Activated naive CD4-positive, alpha-beta T cell treated with anti-CD3 and anti-CD28 coated beads, Interleukin-2, amount 50 U/mL, for 72 hours (primary cell): ENCODE measurements at places on chromosomes 3 and 15. TPM values are rescaled to one million over a fixed set of nuclear protein-coding genes. Genes with fewer than 3 reads are reported as not detected.

DNA sequence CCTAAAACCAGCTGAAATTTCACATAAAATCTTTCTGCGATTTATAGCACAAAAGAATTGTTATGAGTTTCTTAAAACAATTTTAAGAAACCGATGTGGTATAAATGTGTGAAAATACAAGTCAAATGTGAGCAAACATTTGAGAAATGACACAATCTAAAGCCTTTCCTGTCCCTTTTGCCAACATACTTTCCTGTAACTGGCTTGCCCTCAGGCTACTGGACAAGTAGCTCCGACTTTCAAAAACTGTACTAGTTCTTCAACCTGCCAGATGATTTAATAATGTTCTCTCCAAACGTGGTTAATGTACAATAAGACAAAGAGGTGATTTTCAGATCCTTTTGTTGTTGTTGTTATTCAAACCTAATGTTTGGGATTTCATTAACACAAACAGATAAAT, 105.9 kb upstream of the ARHGEF26 start:
- no peak for DNase-seq

GRCh38 chr3:143977341-143978262, 6.0 kb downstream of the DIPK2A start:
- DNase-seq: no peak

GRCh38 chr15:55319537-55320237, 665 bp downstream of the PIGB start:
- DNase-seq: no peak

Gene ZNF620
- 4.3 TPM for total RNA-seq

- DNase-seq: no peak
Observed at GRCh38 chr3:86830566-86830965, 160.4 kb downstream of the VGLL3 start.

DNA sequence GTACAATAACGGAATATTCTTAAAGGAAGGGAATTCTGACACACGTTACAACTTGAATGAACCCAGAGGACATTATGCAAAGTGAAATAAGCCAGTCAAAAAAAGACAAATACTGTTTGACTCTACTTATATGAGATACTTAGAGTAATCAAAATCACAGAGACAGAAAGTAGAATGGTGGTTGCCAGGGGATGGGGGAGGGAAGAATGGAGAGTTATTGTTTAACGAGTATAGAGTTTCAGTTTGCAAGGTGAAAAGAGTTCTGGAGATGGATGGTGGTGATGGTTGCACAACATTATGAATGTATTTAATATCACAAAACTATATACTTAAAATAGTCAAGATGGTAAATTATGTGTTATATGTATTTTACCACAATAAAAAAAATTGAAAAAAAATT, 112.9 kb upstream of the ARHGEF3 start:
- DNase-seq: no peak

DNA sequence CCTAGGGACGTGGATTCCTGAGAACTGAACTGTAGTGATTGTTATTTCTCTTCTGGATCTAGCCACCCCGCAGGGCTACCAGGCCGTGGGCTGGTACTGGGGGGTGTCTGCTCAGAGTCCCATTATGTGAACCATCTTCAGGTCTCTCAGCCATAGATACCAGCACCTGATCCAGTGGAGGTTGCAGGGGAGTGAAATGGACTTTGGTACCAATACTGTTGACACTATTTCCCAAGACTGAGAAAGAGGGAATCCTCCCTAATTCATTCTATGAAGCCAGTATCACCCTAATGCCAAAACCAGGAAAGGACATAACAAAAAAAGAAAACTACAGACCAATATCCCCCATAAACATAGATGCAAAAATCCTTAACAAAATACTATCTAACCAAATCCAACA, 237.0 kb upstream of the AGTR1 start:
- no peak for DNase-seq

DNA sequence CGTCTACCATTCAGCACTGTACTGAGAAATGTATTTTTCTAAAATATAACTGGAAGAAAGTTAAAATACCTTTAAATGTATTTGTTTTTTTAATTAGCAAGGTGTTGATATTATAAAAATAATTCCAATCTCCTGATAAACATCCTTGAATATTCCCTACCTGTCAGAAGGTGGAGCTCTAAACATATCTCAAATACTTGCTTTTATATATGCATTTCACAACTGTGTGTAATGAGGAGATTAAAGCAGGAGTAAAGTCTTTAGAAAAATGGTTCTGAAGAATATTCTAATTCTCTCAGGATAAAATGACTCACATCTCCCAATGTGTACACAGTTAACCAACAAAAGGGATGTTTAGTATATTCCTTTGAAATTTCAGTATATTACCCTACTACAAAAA, 422.7 kb downstream of the PLCL2 start:
- no peak for DNase-seq

- DNase-seq: no peak
Observed at GRCh38 chr3:59079962-59080361, 30.1 kb upstream of the CFAP20DC start.

DNA sequence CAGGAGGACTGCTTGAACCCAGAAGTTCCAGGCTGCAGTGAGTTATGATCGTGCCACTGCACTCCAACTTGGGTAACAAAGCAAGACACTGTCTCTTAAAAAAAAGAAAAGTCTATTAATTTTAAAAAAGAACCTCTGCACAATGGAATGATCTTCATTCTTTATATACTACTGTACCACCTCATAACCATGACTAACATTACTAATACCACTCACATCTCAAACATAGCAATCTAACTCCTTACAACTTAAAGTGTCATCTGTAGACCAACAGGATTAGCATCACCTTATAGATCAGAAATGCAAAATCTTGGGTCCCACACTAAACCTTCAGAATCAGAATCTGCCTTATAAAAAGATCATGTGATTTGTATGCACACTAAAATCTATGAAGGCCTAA, 48.8 kb upstream of the MAP4 start:
- DNase-seq: no peak

Gene DUOXA1
- 0.23 TPM for total RNA-seq

Gene GOLGA8T
- 0.14 TPM for total RNA-seq

DNA sequence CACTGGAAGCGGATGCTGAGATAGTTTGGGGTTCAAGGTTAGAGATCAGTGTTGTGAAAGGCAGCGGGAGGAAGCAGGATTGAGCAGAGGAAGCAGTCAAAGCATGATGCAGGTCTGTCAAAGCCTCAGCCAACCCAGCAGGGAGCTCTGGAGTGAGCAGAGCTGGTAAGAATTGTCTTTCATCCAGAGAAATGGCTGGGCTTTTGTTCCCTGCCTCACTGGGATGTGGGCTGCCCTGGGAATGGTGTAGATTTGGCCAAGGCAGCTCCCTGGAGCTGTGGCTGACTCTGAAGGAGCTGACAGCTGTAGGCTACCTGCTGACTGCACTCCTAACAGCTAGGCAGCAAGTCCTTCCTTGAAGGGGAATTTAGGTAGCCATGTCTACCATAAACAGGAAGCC, 61.9 kb upstream of the STXBP5L start:
- DNase-seq: no peak

Gene LRRC31
- not detected for total RNA-seq

Gene MESP2
- not detected for total RNA-seq

Gene CNTN3
- not detected for total RNA-seq
